ENCODE measurements at places on chromosomes 7 and 10. TPM values are rescaled to one million over a fixed set of nuclear protein-coding genes. Genes with fewer than 3 reads are reported as not detected.

CRTAC1 gene
- polyA plus RNA-seq, result 0.63 TPM

PTF1A gene
- not detected for polyA plus RNA-seq

LRGUK gene
- polyA plus RNA-seq, result 1.0 TPM

HOXA7 gene
- 19.1 TPM for polyA plus RNA-seq

GBX1 gene
- 3.1 TPM for polyA plus RNA-seq

TUBB8 gene
- not detected for polyA plus RNA-seq

ZFAND2A gene
- polyA plus RNA-seq, result 13.1 TPM

ITGB8 gene
- polyA plus RNA-seq, result 3.9 TPM

PLCE1 gene
- 47.9 TPM for polyA plus RNA-seq

BTBD16 gene
- 0.13 TPM for polyA plus RNA-seq

PLAU gene
- 29.4 TPM for polyA plus RNA-seq

NPSR1 gene
- 0.38 TPM for polyA plus RNA-seq

Data from forelimb muscle (tissue), 1 donor.